ENCODE measurements at places on chromosomes 16 and 17.

GRCh38 chr16:3643095-3643730, 11.3 kb upstream of the DNASE1 start:
- no peak for DNase-seq

- no peak for DNase-seq
Measured at GRCh38 chr17:614653-615546, 99.7 kb downstream of the VPS53 start.

- no peak for DNase-seq
Measured at GRCh38 chr16:28202147-28202746, 9.5 kb downstream of the XPO6 start.

DNA sequence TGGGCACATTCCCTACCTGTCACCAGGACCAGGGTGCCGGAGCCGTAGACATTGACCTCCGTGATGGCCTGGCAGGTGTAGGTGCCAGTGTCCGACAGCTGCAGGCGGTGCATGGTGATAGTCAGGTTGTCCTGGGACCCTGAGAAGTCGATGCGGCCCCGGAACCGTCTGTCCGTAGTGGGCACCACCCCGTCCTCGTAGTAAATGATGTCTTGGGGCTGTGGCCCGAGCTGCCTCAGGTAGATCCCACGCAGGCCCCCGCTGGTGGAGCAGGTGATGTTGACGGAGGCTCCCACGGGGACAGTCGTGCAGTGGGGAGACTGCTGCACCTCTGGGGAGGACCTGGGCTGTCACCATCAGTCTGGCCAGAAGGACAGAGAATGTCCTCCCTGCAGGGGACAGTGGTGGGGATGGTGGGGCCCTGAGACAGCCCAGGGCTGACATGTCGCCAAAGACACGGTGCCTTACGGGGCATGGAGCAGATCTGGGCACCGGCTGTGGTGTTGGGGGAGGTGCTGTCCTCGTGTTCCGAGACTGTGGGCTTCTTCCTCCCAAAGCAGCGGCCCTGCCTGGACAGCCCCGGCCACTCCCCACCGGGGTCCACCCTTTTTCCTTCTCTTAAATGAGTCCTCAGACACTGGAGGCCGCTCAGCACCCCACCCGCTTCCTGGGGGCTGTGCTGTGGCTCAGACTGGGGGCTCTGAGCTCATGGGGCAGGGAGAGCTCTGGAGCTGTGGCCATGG, 586 bp downstream of the CD7 start:
- DNase-seq = no peak

All from amniotic stem cell (primary cell).